ENCODE measurements at places on chromosomes 6 and 20.
A peak's percentile ranks its signal among the peaks of the same experiment; 100 is the strongest.

- no peak for DNase-seq
These were observed 54.9 kb downstream of the CDH22 start for GRCh38 chr20:46253391-46253790.

DNA sequence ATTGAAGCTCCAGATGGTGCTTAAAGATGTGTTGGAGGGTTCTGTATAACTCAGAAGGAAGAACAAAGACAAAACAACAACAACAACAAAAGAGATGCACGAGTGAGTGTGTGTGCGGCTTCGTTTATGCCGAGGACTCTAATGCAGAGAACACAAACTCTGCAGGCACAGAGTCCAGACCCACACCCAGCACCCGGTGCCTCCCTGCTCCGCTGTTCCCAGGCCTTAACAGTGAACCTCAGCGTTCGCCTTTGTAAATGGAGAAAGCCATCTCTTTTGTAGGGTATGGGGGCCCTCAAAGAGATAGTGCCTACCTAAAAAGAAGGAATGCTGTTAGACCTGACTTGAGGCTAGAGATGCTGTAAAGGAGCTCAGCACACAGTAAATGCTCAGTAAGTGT is 243.3 kb downstream of the ERMARD start:
- DNase-seq: no peak

- no peak for DNase-seq
These were observed 48.2 kb downstream of the IRF4 start for GRCh38 chr6:439641-440167.

- no peak for DNase-seq
These were observed 84.7 kb upstream of the SALL4 start for GRCh38 chr20:51886891-51887608.

DNA sequence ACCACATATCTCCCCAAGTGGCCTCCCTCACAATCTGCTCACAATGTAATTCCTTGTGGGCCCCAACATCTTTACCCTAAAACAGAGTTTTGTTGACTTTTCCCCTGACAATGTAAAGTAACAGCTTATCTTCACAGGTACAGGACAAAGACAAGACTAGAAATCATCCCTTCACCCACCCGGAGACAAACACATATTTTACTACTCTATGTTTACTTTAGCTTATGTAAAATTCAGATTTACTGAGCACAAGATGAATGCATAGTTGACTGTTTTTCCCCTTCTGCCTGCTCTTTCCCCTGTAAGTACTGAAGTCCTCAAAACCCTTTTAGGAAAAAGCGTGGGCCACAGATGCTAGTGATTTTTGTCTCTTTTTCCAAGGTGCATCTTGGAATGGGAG is 61.0 kb downstream of the RPP21 start:
- DNase-seq: no peak

DNA sequence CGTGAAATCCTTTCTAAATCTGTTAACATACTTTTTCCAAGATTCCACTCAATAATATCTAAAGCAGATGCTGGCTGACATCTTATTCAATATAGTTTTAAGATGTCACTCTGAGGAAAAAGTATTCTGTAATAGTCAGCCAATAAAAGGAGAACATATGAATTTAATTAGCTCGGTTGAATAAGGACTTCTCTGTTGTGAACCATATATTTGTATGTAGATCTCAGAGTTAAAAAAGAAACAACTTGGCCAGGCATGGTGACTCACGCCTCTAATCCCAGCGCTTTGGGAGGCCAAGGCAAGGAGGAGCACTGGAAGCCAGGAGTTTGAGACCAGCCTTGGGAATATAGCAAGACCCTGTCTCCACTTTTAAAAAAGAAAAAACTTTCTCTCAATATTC is 7.4 kb upstream of the CD24 start:
- no peak for DNase-seq

DNA sequence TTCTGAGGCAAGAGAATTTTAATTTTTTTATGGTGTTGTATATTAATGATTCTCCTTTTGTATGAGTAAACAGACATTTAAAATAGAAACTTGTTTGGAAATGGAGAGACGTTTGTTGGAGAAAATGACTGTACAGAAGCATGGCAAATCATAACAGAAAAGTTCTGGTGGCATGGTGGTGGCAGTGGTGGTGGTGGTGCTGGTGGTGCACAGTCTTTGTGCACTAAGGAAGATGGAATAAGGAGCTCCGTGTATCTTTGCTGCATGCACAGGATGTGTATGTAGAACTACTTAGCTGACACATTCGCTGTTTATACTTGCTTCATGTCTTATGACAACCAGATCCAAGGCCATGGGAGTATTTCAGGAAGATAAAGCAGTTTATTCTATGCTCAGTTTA is 294.9 kb downstream of the UTRN start:
- DNase-seq: no peak

GRCh38 chr6:83439201-83439600 is 8.3 kb upstream of the ME1 start:
- no peak for DNase-seq

DNA sequence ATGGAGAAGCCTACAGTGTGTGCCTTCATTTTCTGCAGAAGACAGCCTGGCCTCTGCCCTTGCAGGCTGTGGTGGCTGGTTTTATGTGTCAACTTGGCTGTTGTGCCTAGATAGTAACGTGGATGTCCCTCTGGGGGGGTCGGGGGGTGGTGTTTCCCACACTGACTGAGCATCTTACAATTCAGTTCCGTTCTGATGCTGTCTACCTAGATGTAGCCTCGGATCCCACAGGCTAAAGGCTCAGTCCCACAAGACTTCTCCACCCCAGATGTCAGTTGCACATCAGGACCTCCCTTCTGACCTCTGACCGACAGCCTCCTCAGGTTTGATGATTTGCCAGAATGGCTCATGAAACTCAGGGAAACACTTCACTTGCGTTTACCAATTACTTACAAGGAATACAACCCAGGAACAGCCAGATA is 4.4 kb downstream of the PYGB start:
- no peak for DNase-seq

DNA sequence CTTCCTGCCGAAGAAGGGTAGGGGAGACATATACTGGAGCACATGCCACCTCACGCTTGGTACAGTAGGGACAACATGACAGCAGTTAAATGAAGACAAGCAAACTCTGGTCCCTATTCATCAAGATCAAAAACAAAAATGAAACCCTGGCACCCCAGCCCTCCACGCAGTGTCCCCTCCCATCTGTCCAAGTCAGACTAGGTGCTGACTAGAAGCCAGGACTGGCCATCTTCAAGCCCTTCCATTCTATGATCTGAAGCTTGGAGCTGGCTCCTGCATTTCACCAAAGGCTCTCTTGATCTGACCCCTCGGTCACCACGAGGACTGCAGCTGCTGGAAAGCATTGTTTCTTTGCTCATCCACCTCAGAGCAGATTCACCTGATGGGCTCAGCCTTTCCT is 158.9 kb upstream of the GGTLC1 start:
- no peak for DNase-seq

DNA sequence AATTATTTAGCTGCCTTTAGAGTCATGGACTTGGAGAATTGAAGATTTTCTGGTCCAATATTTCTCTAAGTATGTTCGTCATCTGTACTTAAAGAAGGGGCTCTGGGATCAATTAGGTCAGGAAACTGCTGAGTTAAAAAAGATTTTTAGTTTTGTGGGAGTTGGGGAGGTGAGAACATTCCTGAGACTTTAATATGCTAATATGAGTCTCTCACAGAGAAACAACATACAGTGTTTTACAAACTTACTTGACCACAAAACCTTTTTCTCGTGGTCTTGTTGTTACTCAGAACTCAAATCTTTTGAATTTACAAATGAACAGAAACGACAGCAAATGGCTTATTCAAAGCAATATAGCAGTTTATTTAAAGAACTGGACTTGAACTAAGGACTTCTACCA is 67.9 kb downstream of the LIN28B start:
- DNase-seq: no peak

GRCh38 chr20:1805161-1805581 is 90.0 kb upstream of the SIRPA start:
- peak; percentile 42 for DNase-seq

DNA sequence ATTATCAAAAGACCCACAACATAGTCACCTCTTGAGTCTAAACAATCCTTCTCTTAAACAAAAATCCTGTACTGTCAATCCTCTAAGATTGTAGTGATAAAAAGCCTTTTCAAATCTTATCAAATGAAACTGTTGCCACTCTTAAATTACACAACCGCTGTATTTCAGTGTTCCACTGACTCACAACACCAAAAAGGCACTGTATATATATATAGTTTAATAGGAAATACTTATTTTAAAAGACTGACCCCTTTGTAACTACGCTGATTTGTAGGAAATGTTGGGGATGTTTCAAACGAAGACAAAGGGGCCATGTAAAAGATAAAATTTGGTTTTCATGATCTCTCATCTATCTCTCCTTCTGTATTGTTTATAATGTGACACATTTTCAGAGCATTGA is 14.1 kb downstream of the CPNE1 start:
- no peak for DNase-seq

GRCh38 chr20:23200914-23201313 is 114.8 kb upstream of the CD93 start:
- no peak for DNase-seq

- DNase-seq: no peak
These were observed 49.0 kb downstream of the SOBP start for GRCh38 chr6:107538856-107539387.

DNA sequence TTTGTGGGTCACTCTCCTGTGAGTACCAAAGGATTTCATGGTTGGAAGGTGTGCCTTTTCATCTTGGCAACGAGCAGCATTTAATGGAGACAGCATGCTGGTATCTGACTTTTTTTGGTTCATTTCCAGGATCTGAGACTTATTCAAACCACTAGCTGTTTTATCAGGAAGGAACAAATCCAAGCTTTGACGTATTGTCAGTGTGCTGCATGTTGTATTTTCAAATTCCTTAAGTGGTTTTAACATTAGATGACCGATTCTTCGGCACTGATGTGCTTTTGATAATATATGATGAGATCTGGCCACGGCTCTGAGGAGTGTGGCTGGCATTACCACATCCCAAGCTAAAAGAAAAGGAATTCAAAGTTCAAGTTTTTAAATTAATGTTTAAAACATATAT is 6.4 kb downstream of the RMND1 start:
- DNase-seq: no peak

GRCh38 chr6:44966449-44967092 is 361.6 kb upstream of the RUNX2 start:
- DNase-seq: no peak
